Suprapubic skin (tissue), 4 donors: ENCODE measurements at places on chromosomes 7 and 10. TPM values are rescaled to one million over a fixed set of nuclear protein-coding genes. Genes with fewer than 3 reads are reported as not detected.

The ZNF804B gene
- total RNA-seq: not detected

The CLDN3 gene
- 19.4 TPM for total RNA-seq

The AGR2 gene
- not detected for total RNA-seq

The POLR3A gene
- total RNA-seq: 13.5 TPM

The PAX4 gene
- total RNA-seq: not detected

The PNLIPRP2 gene
- not detected for total RNA-seq

The ANXA8L1 gene
- total RNA-seq: 263 TPM

The RHBDD2 gene
- total RNA-seq: 51.6 TPM

GRCh38 chr7:92466682-92467081 is 11.1 kb downstream of the ERVW-1 start:
- H3K27ac ChIP-seq: no peak overlapping the region
- H3K4me1 ChIP-seq: peaks cover 11% of the 10 kb centered on the region
- no peak overlapping the region for H3K4me3 ChIP-seq
- no peak for DNase-seq

DNA sequence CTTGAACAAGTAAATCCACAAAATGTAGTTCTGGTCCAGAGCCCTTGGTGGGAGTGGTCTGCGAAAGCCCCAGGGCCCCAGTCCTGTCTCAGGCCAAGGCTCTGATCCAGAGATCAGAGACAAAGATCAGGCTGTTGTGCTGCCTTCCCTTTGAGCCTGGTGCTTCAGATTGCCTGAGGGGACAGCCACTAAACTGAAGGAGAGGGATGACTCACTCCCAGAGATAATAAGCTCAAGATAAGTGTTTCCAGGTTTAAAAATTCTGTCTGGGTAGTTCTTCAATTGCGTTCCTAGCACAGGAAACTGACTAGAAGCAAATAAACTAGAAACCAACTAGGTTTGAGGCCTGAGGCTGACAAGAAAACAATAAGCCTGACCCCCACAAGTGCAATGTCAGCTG is 190.2 kb downstream of the RAMP3 start:
- H3K4me3 ChIP-seq: no peak overlapping the region
- no peaks in the 10 kb centered on the region for H3K27me3 ChIP-seq
- H3K4me1 ChIP-seq: peaks cover 7% of the 10 kb centered on the region

DNA sequence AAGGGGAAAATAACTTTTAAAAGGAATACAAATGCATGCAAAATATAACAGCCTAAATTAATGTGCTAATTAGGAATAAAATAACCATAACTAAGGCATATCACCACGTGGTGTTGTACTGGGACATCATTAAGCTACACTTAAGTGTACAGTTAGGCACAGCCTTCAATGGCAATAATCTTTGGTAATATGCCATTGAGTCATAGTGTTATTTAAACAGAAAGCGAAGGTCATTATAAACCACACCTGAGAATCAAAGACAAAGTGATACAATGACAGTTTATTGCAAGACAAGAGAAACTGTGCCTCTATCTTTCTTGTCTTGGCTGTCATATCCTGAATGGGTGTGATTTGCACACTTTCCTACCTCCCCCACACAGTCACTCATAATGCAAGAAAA is 30.5 kb upstream of the AUTS2 start:
- no peaks in the 10 kb centered on the region for H3K36me3 ChIP-seq
- no peak overlapping the region for H3K4me3 ChIP-seq
- no peaks in the 10 kb centered on the region for H3K27me3 ChIP-seq
- H3K27ac ChIP-seq: no peak overlapping the region
- H3K4me1 ChIP-seq: peaks cover 9% of the 10 kb centered on the region
- no peak for DNase-seq

GRCh38 chr7:43449577-43449976 is 133.3 kb upstream of the STK17A start:
- H3K4me1 ChIP-seq: no peaks in the 10 kb centered on the region
- H3K36me3 ChIP-seq: no peaks in the 10 kb centered on the region
- no peak overlapping the region for H3K27ac ChIP-seq
- H3K27me3 ChIP-seq: peaks cover 6% of the 10 kb centered on the region
- DNase-seq: no peak

GRCh38 chr10:50367732-50368131 is 116.4 kb upstream of the ASAH2 start:
- no peak for DNase-seq
- peaks cover under 1% of the 10 kb centered on the region for H3K4me1 ChIP-seq
- peaks cover 4% of the 10 kb centered on the region for H3K36me3 ChIP-seq
- H3K27ac ChIP-seq: no peak overlapping the region

DNA sequence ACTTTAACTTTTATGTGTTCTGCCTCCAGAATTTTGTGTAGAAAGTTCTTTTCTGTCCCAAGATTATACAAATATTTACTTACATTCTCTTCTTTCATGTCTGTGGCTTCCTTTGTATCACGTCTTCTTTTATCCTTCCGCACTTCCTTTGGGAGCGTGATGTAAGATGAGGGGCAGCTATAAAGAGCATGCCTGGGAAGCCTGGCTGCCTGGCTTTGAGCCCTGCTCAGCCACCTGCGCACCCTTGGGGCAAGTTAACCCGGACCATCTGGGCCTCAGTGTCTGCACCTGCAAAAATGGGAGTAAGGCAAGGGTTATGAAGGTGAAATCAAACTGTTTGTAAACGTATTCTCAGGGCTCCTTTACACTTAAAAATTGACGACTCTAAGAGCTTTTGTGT is 25.2 kb downstream of the PALD1 start:
- peaks cover 15% of the 10 kb centered on the region for H3K4me1 ChIP-seq
- DNase-seq: no peak
- H3K27me3 ChIP-seq: no peaks in the 10 kb centered on the region
- no peaks in the 10 kb centered on the region for H3K36me3 ChIP-seq
- H3K4me3 ChIP-seq: no peak overlapping the region
- H3K27ac ChIP-seq: no peak overlapping the region

GRCh38 chr10:103545366-103545765 is 51.9 kb downstream of the NEURL1 start:
- peaks cover 9% of the 10 kb centered on the region for H3K4me1 ChIP-seq
- no peak overlapping the region for H3K27ac ChIP-seq
- peak; percentile 41 for DNase-seq
- no peak overlapping the region for H3K4me3 ChIP-seq

DNA sequence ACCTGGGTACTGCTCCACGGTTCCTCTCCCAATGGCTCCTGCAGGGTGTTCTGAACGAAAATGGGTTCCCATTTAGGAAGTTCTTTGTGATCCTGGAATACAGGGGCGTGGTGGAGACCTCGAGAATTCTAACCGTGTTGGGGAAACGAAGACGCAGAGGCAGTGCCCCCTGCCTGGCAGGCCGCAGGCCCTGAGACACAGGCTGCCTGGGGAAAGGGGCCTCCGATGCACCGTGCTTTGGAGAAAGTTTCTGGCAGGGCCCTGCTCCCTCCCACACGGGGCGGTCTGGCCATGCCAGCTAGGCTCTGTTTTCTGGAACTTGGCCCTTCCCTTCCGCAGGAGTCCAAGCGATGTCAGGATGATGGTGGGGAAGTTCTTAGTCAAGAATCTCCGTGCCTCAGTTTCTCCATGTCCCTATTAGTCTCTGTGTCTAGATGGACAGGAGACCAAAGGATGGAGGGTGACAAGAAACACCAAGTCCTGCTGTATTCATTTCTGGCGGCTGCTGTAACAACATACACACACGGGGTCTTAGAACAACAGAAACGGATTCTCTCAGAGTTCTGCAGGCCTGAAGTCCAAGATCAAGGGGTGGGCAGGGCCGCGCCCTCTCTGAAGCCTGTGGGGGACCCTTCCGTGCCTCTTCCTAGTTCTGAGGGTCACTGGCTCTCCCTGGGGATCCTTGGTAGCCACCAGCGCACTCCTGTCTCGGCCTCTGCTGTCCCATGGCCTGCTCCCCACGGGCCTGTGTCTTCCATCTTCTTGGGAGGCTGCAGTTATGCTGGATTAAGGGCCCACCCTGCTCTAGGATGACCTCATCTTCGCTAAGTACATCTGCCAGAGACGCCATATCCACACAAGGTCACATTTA is 27.7 kb downstream of the PRKAG2 start:
- no peak for DNase-seq
- H3K4me3 ChIP-seq: no peak overlapping the region
- H3K27me3 ChIP-seq: no peaks in the 10 kb centered on the region
- H3K27ac ChIP-seq: no peak overlapping the region

GRCh38 chr10:33273295-33274002 is 61.0 kb downstream of the NRP1 start:
- H3K27ac ChIP-seq: peak overlapping the region; percentile 61
- peak overlapping the region; percentile 27 for H3K4me3 ChIP-seq
- peaks cover 37% of the 10 kb centered on the region for H3K4me1 ChIP-seq
- DNase-seq: peak; percentile 83

GRCh38 chr10:36766415-36766810 is 359.0 kb upstream of the ANKRD30A start:
- H3K4me3 ChIP-seq: no peak overlapping the region
- H3K27me3 ChIP-seq: no peaks in the 10 kb centered on the region
- H3K4me1 ChIP-seq: no peaks in the 10 kb centered on the region
- H3K36me3 ChIP-seq: no peaks in the 10 kb centered on the region

DNA sequence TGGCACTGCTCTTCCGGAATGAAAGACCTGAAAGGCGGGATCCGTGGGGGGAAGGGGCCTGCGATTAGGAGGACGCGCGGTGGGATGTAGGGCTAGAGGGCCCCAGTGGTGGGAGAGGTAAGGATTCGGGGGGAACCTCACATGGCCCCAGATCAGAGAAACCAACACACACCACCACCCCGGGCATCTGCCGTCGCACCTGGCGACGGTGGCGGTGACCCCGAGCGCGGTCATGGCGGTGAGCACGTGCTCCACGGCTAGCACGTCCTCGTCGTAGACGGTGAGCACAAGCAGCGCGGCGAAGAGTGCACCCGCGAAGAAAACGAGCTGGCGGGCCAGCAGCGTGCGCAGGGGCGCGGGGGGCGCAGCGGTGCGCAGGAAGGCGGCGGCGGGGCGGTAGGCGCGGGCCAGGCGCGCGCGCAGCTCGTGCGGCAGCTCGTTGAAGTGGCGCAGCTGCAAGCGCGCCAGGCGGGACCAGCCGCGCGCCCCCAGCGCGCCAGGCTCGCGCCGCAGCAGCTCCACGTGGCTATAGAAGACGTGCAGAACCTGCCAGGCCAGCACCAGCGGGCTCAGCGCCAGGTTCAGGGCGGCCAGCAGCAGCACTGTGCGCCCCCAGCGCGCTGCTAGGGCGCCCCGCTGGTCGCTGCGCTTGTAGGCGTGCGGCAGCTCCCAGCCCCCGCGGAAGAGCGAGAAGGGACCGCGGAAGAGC is 5.7 kb downstream of the ATG9B start:
- H3K36me3 ChIP-seq: no peaks in the 10 kb centered on the region
- H3K27ac ChIP-seq: no peak overlapping the region
- H3K4me1 ChIP-seq: peaks cover 35% of the 10 kb centered on the region
- peak overlapping the region; percentile 43 for H3K4me3 ChIP-seq

- no peak overlapping the region for H3K4me3 ChIP-seq
- H3K27ac ChIP-seq: peak overlapping the region; percentile 14
- H3K36me3 ChIP-seq: no peaks in the 10 kb centered on the region
- DNase-seq: no peak
Observed at GRCh38 chr7:29285444-29285793, 90.8 kb downstream of the CHN2 start.

DNA sequence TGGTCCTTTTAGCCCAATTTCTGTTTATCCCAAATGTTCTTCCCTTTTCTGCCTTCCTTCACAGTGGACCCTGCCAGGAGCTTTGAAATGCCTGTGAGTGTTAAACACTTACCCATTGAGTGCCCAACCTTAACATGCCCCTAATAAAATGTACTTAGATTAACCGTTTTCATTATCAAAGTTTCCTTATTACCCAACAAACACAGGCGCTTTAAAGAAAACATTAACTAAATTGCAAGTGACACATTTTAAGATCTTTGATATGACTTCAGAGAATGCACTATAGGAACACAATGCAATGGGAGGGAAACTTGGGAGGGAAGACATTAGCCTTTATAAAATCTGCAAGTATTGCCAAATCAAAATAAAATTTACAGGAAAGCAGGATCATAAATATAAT is 177.0 kb downstream of the CFTR start:
- no peak overlapping the region for H3K4me3 ChIP-seq
- DNase-seq: no peak
- H3K36me3 ChIP-seq: no peaks in the 10 kb centered on the region
- no peak overlapping the region for H3K27ac ChIP-seq
- no peaks in the 10 kb centered on the region for H3K27me3 ChIP-seq
- H3K4me1 ChIP-seq: no peaks in the 10 kb centered on the region

DNA sequence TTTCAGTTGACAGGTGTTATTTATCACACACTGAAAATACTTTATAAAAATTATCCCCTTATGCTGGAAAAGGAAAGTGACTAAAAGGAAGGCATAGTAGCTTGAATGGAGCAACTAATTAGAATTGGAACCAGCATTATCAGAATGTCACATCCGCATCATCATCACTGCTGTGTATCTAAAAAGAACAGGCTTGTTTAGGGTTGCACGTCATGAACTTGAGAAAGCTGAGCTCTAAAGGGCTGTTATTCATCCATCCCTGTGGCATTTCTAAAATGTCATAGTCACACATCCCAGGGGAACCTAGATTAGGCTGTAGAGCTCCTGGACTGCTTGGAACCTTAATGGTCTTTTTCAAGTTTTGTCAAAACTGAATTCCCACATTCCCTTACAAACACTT is 54.4 kb downstream of the KLHDC10 start:
- H3K4me3 ChIP-seq: no peak overlapping the region
- no peaks in the 10 kb centered on the region for H3K27me3 ChIP-seq
- no peak for DNase-seq
- H3K27ac ChIP-seq: no peak overlapping the region
- peaks cover 73% of the 10 kb centered on the region for H3K36me3 ChIP-seq

DNA sequence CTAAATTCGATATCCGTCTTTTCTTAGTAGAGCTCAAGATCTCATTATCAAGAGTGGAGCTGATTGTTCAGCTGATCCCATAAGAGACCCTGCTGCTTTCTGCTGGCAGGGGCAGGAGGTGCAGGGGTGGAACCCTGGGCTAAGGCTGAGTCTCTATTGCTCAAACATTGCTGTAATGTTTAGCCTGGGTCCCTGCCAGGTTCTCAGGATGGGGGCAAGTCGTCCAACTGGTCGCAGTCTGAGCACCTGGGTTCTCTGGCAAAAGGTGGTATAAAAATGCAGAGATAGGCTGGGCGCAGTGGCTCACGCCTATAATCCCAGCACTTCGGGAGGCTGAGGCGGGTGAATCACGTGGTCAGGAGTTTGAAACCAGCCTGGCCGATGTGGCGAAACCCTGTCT is 62.0 kb upstream of the NRBF2 start:
- peaks cover 12% of the 10 kb centered on the region for H3K27me3 ChIP-seq
- no peak overlapping the region for H3K4me3 ChIP-seq
- H3K36me3 ChIP-seq: no peaks in the 10 kb centered on the region
- H3K4me1 ChIP-seq: peaks cover 8% of the 10 kb centered on the region
- peak overlapping the region; percentile 15 for H3K27ac ChIP-seq
- DNase-seq: no peak

GRCh38 chr7:128830231-128831177 is at the start of gene FLNC:
Gene FLNC (plus strand): TSS chr7:128830406. CDS start chr7:128830638, 232 bp downstream.
- H3K4me1 ChIP-seq: peaks cover 48% of the 10 kb centered on the region
- peaks cover 20% of the 10 kb centered on the region for H3K27me3 ChIP-seq
- H3K27ac ChIP-seq: peak within 1 kb of the TSS; percentile 55
- peak within 1 kb of the TSS; percentile 50 for H3K4me3 ChIP-seq
- no peaks in the 10 kb centered on the region for H3K36me3 ChIP-seq

- peaks cover 32% of the 10 kb centered on the region for H3K4me1 ChIP-seq
- H3K36me3 ChIP-seq: no peaks in the 10 kb centered on the region
- peaks cover 98% of the 10 kb centered on the region for H3K27me3 ChIP-seq
Observed at GRCh38 chr7:27249724-27250556, 7.3 kb downstream of the EVX1 start.

GRCh38 chr7:112262855-112263487 is 56.5 kb downstream of the ZNF277 start:
- peaks cover 4% of the 10 kb centered on the region for H3K4me1 ChIP-seq
- no peak for DNase-seq
- H3K36me3 ChIP-seq: no peaks in the 10 kb centered on the region
- no peak overlapping the region for H3K4me3 ChIP-seq
- H3K27ac ChIP-seq: no peak overlapping the region

GRCh38 chr7:145169908-145170307 is 334.1 kb upstream of the TPK1 start:
- H3K27ac ChIP-seq: no peak overlapping the region
- no peak overlapping the region for H3K4me3 ChIP-seq
- no peaks in the 10 kb centered on the region for H3K36me3 ChIP-seq
- H3K4me1 ChIP-seq: no peaks in the 10 kb centered on the region
